ENCODE measurements at places on chromosomes 5 and 9.

DNA sequence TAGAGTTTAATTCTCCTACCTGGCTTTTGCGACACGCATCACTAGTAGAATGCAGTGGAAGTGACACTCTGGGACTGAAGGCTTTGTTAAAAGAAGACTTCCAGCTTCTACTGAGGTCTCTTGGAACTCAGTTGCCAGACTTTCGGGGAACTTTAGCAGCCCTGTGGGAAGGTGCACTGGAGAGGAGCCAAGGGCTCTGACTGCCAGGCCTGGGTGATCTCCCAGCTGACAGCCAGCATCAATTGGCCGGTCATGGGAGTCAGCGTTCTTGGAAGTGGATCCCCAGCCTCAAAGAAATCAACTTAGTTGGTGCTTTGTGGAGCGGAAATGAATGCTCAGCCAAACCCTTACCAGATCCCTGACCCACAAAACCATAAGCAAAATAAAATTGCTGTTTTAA, 87.1 kb downstream of the OSTF1 start:
- no peak for DNase-seq

- peak; percentile 78 for DNase-seq
These were observed 491 bp upstream of the ZCCHC9 start for GRCh38 chr5:81300921-81301270.

- peak; percentile 4 for DNase-seq
These were observed 141.1 kb upstream of the DAP start for GRCh38 chr5:10902145-10902544.

GRCh38 chr5:175709276-175709781, 51.5 kb downstream of the HRH2 start:
- no peak for DNase-seq

DNA sequence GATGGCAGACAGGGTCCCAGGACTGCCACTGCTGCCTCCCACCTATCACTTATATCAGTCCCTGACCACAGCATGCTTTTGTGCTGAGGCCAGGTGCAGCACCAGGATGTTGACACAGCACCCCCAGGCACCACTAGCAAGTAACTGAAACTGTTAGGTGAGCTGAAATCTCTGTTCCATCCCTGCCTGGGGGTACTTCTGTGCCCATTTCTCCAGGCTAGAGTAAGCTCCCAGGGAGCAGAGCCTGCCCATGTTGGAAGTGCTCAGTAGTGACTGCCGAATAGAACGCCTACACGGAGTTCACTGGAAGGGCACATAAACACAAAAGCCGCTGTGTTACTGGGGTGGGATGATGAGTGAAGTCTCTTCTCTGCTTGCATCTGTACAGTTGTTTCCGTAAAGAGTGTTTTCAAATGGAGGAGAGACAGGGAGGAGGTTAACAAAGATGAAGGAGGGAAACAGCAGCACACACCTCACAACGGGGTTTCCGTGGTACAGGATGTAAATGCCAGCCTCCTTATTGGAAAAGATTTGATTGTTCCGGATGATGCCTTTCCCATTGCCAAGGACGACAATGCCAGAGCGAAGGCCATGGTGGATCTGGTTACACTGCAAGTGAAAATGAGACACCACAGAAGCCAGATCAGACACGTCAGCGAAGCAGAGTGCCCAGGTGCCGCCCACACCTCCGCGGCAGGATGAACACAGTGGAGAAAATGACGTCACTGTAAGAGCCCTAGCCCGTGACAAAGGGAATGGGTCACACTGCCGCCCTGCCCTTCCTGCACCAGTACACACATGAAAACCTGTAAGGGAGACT, 43.1 kb downstream of the POLR1E start:
- DNase-seq: no peak

DNA sequence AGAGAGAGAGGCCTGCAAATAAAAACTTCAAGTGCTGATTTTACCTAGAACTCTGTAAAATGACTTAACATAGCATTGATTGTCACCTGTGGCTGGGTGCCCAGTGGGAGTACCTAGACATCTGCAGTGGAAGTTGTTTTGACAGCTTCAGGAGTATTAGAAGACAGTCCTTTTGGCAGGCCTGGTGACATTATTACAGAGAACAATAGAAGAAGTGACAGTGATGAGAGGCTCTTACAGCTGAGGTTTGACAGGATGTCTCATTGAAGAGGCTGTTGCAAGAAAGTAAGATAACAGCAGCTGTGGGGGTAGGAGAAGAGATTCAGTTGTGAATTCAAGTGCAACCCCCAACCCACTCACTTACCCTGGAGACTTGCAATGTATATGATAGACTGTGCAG, 27.9 kb upstream of the MUSK start:
- DNase-seq: no peak

All from suppressor macrophage treated with lipopolysaccharide for 1 hour (primary cell).